ENCODE measurements at places on chromosomes 16 and 17.

DNA sequence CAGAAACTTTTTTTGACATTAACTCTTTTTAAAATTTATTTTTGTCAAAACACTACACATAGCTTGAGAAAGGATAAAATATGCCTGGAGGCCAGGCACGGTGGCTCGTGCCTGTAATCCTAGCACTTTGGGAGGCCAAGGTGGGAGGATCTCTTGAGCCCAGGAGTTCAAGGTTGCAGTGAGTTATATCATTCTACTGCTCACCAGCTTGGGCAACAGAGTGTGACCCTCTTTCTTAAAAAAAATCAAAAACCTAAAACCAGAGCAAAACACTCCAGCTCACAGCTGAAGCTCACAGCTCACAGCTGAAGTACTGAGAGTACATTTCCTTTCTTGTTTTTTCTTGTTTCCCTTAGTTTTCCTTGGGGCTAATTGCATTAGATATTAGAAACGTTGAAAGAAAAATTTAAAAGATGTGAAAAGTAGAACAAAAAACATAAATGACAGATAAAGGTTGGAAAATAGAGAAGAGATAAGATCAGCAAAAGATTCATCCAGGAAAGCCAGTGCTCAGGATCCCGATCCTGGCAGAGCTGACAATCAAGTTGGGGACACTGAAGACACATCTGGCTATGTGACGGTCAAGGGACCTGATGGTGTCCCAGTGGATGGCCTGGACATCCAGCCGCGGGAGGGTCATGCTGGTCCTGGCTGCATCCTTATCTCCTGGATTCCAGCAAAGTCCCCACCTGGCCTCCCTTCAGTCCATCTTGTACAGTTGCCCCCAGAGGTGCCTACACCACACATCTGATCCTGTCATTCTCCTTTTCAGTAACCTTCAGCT lies 9.8 kb downstream of the CHST6 start:
- DNase-seq, result no peak

DNA sequence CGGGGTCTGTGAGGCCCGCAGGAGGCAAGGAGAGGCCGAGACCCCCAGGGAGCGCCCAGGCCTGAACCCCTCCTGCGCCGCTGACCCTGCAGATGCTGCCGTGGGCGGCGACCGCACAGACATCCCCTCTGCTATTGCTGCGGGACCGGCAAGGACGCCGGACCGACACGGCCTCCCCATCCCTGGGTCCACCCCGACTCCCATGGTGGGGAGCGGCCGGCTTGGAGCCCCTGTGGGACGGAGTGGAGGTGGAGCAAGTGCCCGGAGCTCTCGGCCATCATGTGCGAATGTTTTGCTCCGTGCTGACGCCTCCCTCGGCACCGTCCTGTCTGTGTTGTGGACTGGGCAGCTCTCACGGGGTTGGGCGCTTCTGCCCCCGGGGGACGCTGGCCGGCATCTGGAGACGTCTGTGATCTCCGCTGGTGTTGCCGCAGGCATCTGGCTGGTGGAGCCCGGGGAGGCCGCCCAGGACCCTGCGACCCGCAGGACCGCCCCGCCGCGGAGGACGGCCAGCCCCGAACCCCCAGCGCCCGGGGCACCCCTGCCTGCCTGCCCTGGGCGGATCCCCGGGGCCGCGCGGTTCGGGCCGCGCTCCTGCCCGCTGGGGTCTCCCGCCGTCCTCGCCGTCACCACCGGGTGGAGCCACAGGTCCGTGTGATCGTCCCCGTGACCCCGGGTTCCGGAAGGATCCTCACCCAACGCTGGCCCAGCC lies 12.8 kb upstream of the GNG13 start:
- DNase-seq, result no peak

- no peak for DNase-seq
These were observed 186.3 kb downstream of the CPPED1 start for GRCh38 chr16:12617401-12617819.

GRCh38 chr17:29835435-29836351 lies 94.3 kb downstream of the SSH2 start:
- no peak for DNase-seq

- DNase-seq, result no peak
These were observed 29.4 kb upstream of the TMEM132E start for GRCh38 chr17:34549966-34550365.

- no peak for DNase-seq
These were observed 54.2 kb upstream of the MED9 start for GRCh38 chr17:17422641-17423040.

- DNase-seq, result no peak
These were observed 12.3 kb upstream of the SLC7A5 start for GRCh38 chr16:87881324-87882200.

DNA sequence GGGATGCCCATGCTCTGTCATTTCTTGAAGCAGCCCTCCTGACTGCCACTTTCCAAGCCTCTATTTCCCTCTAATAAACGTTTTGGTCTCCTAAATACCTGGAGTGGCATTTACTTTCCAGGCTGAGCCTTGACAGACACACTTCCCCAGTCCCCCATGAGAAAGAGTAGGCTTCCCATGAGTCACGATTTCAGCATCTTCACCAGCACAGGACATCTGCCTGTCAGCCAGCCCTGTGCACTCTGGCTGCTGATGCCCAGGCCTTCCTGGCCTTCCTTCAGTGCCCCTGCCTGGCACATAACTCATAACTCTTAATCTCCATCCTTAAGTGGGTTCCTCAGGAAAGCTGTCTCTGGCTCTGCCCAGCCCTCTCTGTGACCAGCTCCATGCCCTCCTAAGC lies 30.8 kb upstream of the GAS7 start:
- no peak for DNase-seq

- DNase-seq, result peak; percentile 30
These were observed 14.1 kb upstream of the DNAI2 start for GRCh38 chr17:74259667-74260524.

GRCh38 chr17:29732209-29732608 lies 109.5 kb upstream of the CORO6 start:
- DNase-seq, result no peak

GRCh38 chr16:84156342-84156784 lies 11.3 kb downstream of the DNAAF1 start:
- DNase-seq, result no peak

DNA sequence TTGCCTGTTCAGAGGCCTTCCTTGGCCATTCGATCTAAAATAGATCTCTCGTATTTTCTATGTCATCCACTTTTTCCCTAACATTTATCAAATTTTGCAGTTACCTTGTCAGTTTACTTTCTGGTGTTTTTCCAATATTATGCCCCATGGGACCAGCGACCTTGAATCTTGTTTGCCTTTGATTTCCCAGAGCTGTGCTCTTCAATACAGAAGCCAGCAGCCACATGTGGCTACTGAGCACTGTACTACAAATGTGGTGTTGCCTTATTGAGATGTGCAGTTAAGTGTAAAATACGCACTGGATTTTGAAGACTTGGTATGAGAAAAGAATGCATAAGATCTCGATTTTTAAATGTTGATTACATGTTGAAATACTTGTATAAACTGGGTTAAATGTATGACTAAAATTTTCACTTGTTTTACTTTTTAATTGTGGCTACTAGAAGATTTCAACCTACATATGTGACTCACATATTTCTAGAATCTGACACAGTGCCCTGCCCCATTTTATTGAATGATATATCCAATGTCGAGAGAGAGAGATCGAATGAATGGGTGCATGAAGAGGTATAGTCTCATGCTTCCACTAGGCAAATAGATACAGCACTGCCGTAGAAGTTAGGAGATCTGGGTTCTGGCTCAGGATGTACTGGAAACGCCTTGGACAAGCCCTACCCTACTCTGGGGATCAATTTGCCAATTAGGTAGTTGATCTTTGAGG lies 824 bp upstream of the PSME3 start:
- DNase-seq, result no peak

DNA sequence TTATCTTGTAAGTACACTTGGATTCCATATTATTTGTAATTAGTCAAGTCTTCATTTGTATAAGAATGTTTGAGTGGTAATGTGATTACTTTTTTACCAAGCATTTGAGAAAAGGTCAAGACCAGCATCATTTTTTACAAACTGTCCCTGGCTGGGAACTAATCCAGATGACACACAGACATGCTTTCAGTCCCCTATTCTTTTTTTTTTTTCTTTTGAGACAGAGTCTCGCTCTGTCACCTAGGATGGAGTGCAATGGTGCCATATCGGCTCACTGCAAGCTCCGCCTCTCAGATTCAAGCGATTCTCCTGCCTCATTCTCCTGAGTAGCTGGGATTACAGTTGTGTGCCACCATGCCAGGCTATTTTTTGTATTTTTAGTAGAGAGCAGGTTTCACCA lies 4.5 kb downstream of the DERL2 start:
- DNase-seq, result no peak

DNA sequence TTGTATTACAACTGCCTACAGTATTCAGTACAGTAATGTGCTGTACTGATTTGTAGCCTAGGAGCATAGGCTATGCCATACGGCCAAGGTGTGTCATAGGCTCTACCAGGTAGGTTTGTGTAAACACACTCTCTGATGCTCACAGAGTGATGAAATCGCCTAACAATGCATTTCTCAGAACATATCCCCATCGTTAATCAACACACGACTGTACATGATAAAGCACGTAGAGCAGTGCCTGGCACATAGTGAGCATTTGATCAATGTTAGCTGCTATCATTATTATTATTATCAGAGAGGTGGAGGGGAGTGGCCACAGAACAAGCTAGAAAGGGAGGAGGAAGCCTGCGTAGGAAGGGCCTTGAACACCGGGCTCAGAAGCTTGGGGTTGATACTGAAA lies 81.1 kb upstream of the LHX1 start:
- DNase-seq, result no peak

DNA sequence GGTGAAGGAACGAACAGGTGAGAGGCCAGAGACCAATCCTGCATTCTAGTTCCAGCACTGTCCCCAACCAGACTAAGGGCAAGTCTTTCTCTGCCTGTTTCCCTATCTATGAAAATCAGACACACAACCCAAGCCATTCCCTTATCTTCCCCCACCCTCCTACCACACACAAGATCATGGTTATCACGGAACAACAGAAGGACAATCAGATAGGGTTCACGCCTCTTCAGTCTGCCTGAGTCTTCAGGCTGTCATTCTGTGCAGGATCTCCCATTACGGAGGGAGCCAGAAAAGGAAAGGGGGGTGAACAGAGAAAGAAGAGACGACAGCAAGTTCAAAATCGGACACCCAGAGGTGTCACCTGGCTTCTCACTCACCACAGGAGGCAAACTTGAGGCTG lies 11.1 kb downstream of the TLE7 start:
- no peak for DNase-seq

DNA sequence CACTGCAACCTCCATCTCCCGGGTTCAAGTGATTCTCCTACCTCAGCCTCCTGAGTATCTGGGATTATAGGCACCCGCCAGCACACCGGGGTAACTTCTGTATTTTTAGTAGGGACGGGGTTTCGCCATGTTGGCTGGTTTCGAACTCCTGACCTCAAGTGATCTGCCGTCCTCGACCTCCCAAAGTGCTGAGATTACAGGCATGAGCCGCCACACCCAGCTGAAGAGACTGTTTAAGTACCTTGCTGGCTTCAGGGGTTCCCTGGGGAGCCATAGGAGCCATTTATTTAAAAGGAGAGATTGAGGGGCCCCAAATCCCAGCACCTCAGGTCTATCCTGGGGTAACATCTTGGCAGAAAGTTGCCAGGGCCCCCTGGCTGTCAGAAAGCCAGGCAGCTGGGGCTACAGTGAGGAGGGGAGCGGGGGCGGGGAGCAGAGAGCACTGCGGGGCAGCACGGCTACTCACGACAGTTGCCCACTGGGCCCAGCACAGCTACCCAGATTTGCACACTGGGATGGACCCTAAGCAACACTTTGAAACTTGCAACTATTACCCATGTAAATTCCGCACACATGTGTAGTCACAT lies 1.6 kb downstream of the SNAI3 start:
- DNase-seq, result no peak

GRCh38 chr17:80425835-80426426 lies 11.0 kb downstream of the ENDOV start:
- no peak for DNase-seq

DNA sequence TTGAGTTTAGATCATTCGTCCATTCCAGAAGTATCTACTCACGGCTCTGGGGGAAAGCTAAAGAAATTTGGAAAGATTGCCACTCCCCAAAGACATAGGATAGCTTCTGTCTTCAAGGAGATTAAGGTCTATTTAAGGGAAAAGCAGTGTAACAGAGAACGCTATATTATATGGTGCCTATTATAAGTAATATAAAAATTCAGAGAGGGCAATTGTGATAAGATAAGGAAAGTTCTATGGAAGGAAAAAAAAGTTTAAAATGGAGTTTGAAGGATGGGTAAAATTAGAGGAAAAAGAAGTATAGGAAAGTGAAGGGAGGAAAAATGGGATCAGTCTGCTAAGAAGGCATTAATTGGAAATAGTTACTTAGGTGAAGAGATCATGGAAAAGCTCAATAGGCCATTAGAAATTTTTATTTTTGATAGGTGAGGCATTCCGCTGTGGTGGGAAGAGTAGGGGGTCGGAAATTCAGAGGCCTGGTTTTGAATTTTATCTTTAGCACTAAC lies 690 bp upstream of the CDC27 start:
- no peak for DNase-seq

DNA sequence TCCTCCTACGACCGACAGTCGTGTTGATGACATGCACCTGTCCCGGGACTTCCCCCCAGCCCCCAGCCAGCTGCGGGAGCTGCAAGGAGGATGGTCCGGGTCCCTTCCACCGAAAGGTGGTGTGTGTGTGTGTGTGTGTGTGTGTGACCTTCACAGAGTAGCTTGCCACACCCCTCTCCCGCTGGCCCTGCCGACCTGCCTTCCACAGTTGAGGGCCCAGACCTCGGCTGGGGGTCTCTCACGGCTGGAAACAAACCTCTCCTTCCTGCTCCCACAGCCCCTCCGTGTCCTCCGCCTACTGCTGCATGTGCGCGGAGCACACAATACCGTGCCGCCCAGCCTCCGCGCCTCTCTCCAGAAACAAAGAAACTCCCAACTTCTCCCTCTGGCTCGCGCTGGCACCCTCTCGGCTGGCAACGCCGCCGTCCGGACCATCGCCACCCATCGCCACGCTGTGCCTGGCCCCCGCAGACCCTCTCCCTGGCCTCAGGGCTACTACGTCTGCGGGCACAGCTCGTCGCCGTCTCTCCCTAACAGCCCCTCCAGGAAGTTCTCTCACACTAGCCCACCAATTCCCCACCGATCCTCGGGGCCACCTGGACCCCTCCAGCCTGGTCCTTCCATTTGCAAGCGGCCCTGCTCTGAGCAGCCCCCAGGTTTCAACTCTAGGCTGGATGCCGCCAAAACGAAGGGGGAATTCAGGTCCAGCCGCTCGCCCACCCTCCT lies 81.2 kb downstream of the TIMM22 start:
- DNase-seq, result no peak

- no peak for DNase-seq
These were observed 455.8 kb upstream of the MAF start for GRCh38 chr16:80056324-80056723.

DNA sequence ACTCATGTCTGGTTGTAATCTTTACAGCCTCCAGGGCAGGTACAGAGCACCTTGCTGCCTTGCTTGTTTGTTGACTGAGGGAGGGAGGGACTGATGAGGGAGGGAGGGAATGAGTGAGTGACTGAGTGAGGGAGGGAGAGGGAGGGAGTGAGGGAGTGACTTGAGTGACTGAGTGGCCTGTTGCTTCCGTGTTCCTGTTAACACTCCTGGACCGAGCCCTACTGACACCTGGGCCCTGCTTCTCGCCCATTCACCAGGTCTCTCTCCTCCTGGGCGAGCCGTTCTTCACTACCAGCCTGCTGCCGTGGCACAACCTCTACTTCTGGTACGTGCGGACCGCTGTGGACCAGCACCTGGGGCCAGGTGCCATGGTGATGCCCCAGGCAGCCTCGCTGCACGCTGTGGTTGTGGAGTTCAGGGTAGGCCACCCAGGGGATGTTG lies 41.2 kb downstream of the PRMT7 start:
- DNase-seq, result no peak

- no peak for DNase-seq
These were observed 301.1 kb downstream of the IRF8 start for GRCh38 chr16:86199871-86200695.

Data from left hindlimb (tissue), 1 donor.